ENCODE measurements at places on chromosomes 3 and 15.

DNA sequence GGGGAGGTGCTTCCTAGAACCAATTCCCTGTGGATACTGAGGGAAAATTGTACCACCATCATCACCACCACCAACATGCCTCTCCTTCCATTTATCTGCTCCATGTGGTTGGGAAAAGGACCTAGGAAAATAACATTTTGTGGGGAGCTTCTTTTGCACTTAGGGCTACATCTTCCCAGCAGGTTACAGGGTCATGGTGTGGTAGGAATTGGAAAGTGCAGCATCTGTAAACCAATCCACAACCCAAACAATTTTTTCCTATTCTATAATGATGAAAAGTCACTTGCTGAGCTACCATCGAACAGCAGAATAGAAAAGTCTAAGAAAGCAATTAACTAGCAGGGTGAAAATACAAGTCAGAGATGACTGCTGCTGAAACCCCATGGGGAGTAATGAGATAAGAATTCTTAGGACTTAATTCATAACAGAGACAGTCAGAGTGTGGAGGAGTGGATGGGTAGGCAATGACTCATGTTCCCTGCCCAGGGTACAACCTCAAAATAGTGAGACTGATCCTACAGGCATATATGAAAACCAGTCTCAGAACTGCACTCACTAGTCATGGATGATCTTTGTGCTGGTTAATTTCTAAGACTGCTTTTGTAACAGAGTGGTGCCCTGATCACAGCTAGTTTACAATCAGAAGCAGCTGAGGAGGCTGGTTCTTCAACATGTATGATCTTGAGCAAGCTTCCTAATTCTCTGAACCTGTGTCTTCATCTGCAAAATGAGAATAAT lies 38.1 kb upstream of the LEKR1 start:
- no peak for DNase-seq

GRCh38 chr15:67834581-67835296 lies 5.1 kb downstream of the RNU6-1 start:
- no peak for DNase-seq

GRCh38 chr3:67531181-67532101 lies 123.0 kb downstream of the SUCLG2 start:
- no peak for DNase-seq

DNA sequence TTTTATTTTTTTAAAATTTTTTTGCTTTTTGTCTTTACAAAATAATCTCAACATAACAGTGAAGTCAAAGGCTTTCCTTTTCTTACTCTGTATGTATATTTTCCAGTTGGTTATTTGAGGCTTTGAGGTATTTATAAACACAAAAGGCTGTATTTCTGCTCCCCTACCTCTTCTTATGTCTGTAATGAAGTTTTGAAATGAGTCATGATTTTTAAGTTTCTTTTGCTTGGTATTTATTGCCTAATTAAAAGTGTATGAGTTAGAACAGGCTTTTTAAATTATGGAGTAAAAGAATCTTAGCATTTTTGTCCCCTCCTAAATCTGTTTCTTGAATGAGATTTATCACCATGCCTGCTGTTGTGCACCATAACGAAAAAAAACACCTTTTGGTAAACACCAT lies 66.0 kb downstream of the DCUN1D1 start:
- DNase-seq, result no peak

DNA sequence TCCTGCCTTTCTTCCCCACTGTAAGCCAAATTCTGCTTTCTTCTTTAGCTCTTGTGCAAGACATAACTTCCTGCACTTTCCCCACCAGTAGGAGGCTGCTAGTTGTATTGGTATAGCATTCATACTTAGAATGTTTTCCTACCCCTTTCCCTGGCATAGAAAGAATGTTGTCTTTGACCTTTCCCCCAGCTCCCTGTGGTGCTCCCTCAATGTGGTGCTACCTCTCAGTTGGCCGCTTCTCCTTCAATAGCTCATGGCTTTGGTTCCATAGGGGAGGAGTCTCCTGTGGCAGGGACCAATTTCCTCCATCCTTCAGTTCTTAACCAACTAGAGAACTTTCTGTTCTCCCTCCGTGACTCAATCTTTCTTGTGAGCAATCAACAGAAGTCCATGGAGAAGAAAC lies 67.5 kb upstream of the AKAP13 start:
- DNase-seq, result no peak

- no peak for DNase-seq
Measured at GRCh38 chr15:60469893-60470641, 8.9 kb downstream of the ICE2 start.

GRCh38 chr15:78077053-78077870 lies at the start of gene TBC1D2B:
Gene TBC1D2B, minus strand, starts transcription at chr15:78077711. Its CDS starts 59 bp downstream, at chr15:78077652.
- no peak for DNase-seq

GRCh38 chr3:133881939-133882825 lies 13.5 kb downstream of the RAB6B start:
- DNase-seq, result no peak

GRCh38 chr3:43148033-43148432 lies 42.2 kb upstream of the POMGNT2 start:
- no peak for DNase-seq
